Right lung (tissue), 10 donors: ENCODE measurements at places on chromosomes 16 and 17. TPM values are rescaled to one million over a fixed set of nuclear protein-coding genes. Genes with fewer than 3 reads are reported as not detected.

The FBXO39 gene
- 0.56 TPM for polyA plus RNA-seq

The OR4D1 gene
- polyA plus RNA-seq = 0.04 TPM

The HOXB8 gene
- polyA plus RNA-seq = 0.33 TPM

The KIAA0513 gene
- 8.5 TPM for polyA plus RNA-seq

The OR1A1 gene
- polyA plus RNA-seq = 0.09 TPM

The CPHXL2 gene
- polyA plus RNA-seq = 0.30 TPM

The EPX gene
- polyA plus RNA-seq = 0.97 TPM

The VAT1 gene
- polyA plus RNA-seq = 128 TPM

The DPEP2 gene
- polyA plus RNA-seq = 1.9 TPM

The UTS2R gene
- not detected for polyA plus RNA-seq

The RAMP2 gene
- polyA plus RNA-seq = 155 TPM

The OMG gene
- polyA plus RNA-seq = 5.2 TPM

The HOXB1 gene
- 0.15 TPM for polyA plus RNA-seq

The SLC13A2 gene
- 0.14 TPM for polyA plus RNA-seq

The CNTD1 gene
- 2.9 TPM for polyA plus RNA-seq

The FOXN1 gene
- polyA plus RNA-seq = not detected

The CTRL gene
- polyA plus RNA-seq = 3.2 TPM

The SPATA20 gene
- polyA plus RNA-seq = 41.1 TPM

The PRMT7 gene
- 53.9 TPM for polyA plus RNA-seq

The HOXB7 gene
- polyA plus RNA-seq = 8.7 TPM

The MYO1D gene
- polyA plus RNA-seq = 25.0 TPM

The CSH2 gene
- polyA plus RNA-seq = not detected

The RAI1 gene
- polyA plus RNA-seq = 37.7 TPM

The SYT17 gene
- polyA plus RNA-seq = 12.8 TPM

The KRTAP4-16 gene
- polyA plus RNA-seq = not detected

The SYNGR3 gene
- 0.80 TPM for polyA plus RNA-seq

The CMTM2 gene
- 0.62 TPM for polyA plus RNA-seq

The NPTX1 gene
- 10.5 TPM for polyA plus RNA-seq

The FOXJ1 gene
- polyA plus RNA-seq = 17.5 TPM

The DNAAF8 gene
- 3.9 TPM for polyA plus RNA-seq
